ENCODE measurements at places on chromosomes 6 and 20. TPM values are rescaled to one million over a fixed set of nuclear protein-coding genes. Genes with fewer than 3 reads are reported as not detected.

The ARMH2 gene
- not detected for total RNA-seq

DNA sequence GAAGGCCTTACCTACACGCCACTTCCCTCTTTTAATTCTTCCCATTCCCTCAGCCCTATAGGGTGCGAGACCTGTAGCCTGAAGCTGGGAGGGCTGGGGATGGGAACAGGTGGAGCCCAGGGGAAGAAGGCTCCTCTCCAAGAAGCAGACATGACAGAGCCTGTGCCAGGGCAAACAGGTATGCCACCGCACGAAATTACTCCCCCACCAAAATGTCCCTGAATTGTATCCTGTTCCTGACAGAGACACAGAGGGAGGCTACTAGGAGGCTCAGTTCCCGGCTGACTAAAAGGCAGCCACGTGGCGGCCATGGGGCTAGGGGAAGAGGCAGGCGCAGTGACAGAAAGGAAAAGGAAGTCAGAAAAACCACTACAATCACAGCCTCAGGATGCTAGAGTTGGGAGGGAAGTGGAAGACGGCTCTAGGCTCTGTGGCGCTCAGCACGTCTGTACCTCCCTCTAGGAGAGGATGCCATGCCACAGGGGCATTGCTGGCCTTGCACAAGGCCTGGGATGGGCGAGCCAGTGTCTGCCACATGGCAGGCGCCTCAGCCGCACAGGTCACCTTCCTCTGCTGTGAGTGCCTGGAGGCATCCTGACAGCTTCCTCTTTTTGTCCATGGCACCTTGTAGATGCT lies 27.7 kb downstream of the TFEB start:
- no peak overlapping the region for H3K4me3 ChIP-seq
- peak overlapping the region; percentile 83 for H3K27ac ChIP-seq
- no peak for DNase-seq
- no peaks in the 10 kb centered on the region for H3K27me3 ChIP-seq

The BTBD3 gene
- 20.8 TPM for total RNA-seq

- H3K4me3 ChIP-seq = no peak overlapping the region
- H3K27me3 ChIP-seq = no peaks in the 10 kb centered on the region
- no peak overlapping the region for H3K27ac ChIP-seq
- no peaks in the 10 kb centered on the region for H3K4me1 ChIP-seq
- no peak for DNase-seq
- no peaks in the 10 kb centered on the region for H3K36me3 ChIP-seq
Observed at GRCh38 chr6:11331111-11331510, 98.6 kb upstream of the NEDD9 start.

- no peaks in the 10 kb centered on the region for H3K4me1 ChIP-seq
- no peaks in the 10 kb centered on the region for H3K36me3 ChIP-seq
- DNase-seq = no peak
- H3K27me3 ChIP-seq = no peaks in the 10 kb centered on the region
Observed at GRCh38 chr6:169044381-169045230, 209.0 kb downstream of the THBS2 start.

The BHLHE23 gene
- total RNA-seq = not detected

The FOXF2 gene
- total RNA-seq = not detected

The TFAP2D gene
- not detected for total RNA-seq

The KIF25 gene
- not detected for total RNA-seq

The LY86 gene
- total RNA-seq = 5.2 TPM

DNA sequence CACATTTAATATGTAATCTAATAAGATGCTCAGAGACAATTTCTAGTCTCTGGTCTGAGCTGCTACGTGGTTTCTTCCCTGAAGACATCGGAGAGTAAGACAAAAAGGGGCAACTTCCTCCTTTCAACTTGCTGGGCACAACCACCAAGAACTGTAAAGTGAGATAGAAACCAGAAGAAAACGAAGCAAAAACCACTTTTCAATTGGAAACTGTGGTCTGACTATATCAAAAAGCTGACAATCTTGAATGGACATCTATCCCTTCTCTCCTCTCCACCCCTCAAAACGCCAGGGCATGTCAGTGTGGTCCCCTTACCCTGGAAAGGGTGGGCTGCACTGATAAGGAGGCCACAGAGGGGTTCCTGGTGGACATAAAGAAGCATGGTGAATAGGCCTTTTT lies 269.1 kb downstream of the CD83 start:
- no peaks in the 10 kb centered on the region for H3K36me3 ChIP-seq
- DNase-seq = no peak
- H3K4me3 ChIP-seq = no peak overlapping the region
- H3K27ac ChIP-seq = no peak overlapping the region
- no peaks in the 10 kb centered on the region for H3K27me3 ChIP-seq

The SIRPA gene
- 32.4 TPM for total RNA-seq

The C6orf15 gene
- total RNA-seq = not detected

The RPP40 gene
- total RNA-seq = 2.4 TPM

GRCh38 chr6:63317641-63318040 lies 2.1 kb downstream of the LGSN start:
- H3K36me3 ChIP-seq = no peaks in the 10 kb centered on the region
- DNase-seq = no peak
- H3K4me1 ChIP-seq = no peaks in the 10 kb centered on the region
- H3K27ac ChIP-seq = no peak overlapping the region
- H3K27me3 ChIP-seq = no peaks in the 10 kb centered on the region
- no peak overlapping the region for H3K4me3 ChIP-seq

The OPRM1 gene
- total RNA-seq = not detected

- no peak overlapping the region for H3K27ac ChIP-seq
- no peaks in the 10 kb centered on the region for H3K36me3 ChIP-seq
- no peaks in the 10 kb centered on the region for H3K27me3 ChIP-seq
Observed at GRCh38 chr6:5450073-5450472, 188.8 kb downstream of the FARS2 start.

The GTF3C6 gene
- 51.0 TPM for total RNA-seq

The CST5 gene
- not detected for total RNA-seq

The ZNF512B gene
- total RNA-seq = 7.0 TPM

The NR2E1 gene
- not detected for total RNA-seq

DNA sequence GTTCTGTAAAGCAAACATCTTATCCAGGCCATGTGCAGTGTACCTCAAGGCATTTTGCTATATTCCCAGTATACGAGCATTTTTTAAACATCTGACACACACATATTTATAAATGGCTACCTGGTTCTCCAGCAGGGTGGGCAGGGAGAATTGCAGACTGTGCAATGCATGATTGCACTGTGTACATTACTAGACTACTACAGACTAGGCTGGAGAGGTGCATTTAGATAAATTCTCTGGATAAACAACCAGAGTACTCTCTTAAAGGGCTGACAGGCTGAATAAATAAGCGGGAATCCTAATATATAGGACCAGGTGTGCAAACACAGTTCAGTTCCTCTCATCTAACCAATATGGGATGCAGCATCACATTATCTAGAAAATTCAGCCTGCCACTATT lies 428.3 kb upstream of the ARID1B start:
- H3K4me3 ChIP-seq = no peak overlapping the region
- H3K27ac ChIP-seq = no peak overlapping the region
- no peaks in the 10 kb centered on the region for H3K4me1 ChIP-seq

GRCh38 chr20:59006167-59006863 lies 739 bp downstream of the CTSZ start:
- H3K36me3 ChIP-seq = peaks cover 22% of the 10 kb centered on the region
- H3K4me3 ChIP-seq = peak overlapping the region; percentile 86

GRCh38 chr6:15493437-15494168 lies 169.2 kb downstream of the DTNBP1 start:
- H3K4me1 ChIP-seq = no peaks in the 10 kb centered on the region
- H3K27ac ChIP-seq = no peak overlapping the region
- DNase-seq = peak; percentile 38
- peaks cover 16% of the 10 kb centered on the region for H3K36me3 ChIP-seq
- no peak overlapping the region for H3K4me3 ChIP-seq

DNA sequence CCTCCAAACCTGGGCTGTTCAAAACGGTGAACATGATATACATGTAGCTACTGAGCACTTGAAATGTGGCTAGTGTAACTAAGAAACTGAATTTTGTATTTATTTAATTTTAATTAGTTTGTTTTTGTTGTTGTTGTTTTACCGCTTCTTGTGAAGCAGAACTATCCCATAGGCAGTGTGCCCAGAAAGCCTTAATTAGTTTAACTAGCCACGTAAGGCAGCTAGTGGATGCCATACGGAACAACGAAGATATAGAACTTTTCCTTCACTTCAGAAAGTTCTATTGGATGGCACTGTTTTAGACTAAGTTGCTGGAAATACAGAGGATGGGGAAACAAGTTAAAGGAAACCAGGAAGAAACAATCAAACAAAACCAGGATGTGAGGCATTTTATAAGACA lies 70.6 kb downstream of the NUDT3 start:
- H3K27ac ChIP-seq = no peak overlapping the region
- no peaks in the 10 kb centered on the region for H3K4me1 ChIP-seq
- no peak for DNase-seq
- H3K36me3 ChIP-seq = no peaks in the 10 kb centered on the region
- no peak overlapping the region for H3K4me3 ChIP-seq

- H3K4me1 ChIP-seq = no peaks in the 10 kb centered on the region
- no peak overlapping the region for H3K27ac ChIP-seq
- no peaks in the 10 kb centered on the region for H3K27me3 ChIP-seq
- H3K4me3 ChIP-seq = no peak overlapping the region
- DNase-seq = no peak
Observed at GRCh38 chr6:150636808-150637207, 37.1 kb downstream of the PLEKHG1 start.

DNA sequence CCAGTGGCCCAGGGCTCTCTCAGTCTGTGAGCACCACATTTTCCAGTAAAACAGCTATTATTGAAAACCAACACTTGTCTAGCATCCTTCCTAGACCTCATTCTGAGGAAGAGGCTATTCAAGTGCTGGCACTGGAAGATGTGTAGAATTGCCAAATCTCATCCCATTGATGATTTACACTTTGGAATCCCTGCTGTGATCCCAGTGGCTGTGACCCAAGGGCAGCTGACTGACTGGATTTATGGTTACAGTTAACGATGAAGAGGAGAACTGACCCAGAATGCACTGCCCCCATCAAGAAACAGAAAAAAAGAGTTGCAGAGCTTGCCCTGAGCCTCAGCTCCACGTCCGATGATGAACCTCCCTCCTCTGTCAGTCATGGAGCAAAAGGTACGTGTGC lies 2.4 kb downstream of the CMTR1 start:
- H3K4me1 ChIP-seq = peaks cover 38% of the 10 kb centered on the region
- H3K36me3 ChIP-seq = peaks cover 29% of the 10 kb centered on the region
- H3K4me3 ChIP-seq = no peak overlapping the region
- no peaks in the 10 kb centered on the region for H3K27me3 ChIP-seq
- no peak for DNase-seq
- no peak overlapping the region for H3K27ac ChIP-seq

DNA sequence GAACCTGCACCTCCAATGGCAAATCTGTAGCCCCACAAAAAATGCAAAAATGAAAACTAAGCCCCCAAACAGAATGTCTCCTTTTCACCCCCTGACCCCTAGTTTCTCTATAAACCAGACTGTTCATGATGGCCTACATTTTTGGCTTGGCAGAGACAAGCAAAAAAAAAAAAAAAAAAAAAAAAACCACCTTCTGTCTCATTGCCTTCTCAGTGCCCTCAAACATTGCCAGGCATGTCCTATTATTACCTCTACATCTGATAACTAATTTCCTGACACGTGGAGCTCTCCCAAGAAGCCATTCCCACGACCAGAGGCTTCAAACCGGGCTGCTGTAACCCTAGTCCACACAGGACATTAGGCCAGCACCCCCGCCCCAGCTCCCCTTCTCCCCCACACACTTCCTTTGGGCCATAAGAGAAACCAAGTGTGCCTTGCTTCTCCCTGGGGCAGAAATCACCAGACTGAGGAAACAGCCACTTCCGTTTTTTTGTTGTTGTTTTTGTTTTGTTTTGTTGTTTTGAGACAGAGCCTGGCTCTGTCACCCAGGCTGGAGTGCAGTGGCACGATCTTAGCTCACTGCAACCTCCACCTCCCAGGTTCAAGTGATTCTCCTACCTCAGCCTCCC lies 65.4 kb downstream of the GPR6 start:
- H3K36me3 ChIP-seq = no peaks in the 10 kb centered on the region
- H3K4me1 ChIP-seq = peaks cover 6% of the 10 kb centered on the region
- no peak overlapping the region for H3K27ac ChIP-seq
- no peak for DNase-seq
- H3K27me3 ChIP-seq = no peaks in the 10 kb centered on the region
- no peak overlapping the region for H3K4me3 ChIP-seq

DNA sequence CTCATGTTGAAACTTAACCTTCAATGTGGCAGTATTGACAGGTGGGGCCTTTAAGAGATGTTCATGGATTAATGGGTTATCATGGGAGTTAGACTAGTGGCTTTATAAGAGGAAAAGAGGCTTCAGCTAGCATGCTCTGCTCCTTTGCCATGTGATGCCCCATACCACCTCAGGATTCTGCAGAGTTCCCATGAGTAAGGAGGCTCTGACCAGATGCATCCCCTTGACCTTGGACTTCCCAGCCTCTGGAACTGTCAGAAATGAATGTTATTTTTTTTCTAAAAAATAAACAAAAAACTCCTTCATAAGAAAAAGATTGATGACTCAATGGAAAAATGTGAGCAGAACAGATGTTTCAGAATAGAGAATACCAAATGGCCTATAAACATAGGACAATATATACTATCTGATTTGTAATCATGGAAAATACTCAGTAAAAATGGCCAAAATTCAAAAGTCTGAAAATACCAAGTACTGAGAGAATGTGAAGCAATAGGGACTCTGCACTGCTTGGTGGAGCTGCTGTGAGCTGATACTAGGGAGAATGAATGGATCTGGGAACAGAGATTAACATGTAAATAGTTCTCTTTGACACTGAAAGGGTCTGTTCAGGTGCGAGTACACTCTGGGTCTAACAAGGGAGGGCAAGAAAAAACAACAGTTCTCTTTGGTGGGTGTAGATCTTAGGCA lies 7.4 kb upstream of the TRIM39 start:
- H3K36me3 ChIP-seq = no peaks in the 10 kb centered on the region
- no peak overlapping the region for H3K4me3 ChIP-seq
- no peak overlapping the region for H3K27ac ChIP-seq
- no peak for DNase-seq
- no peaks in the 10 kb centered on the region for H3K27me3 ChIP-seq

The SLC16A10 gene
- total RNA-seq = 10.3 TPM

DNA sequence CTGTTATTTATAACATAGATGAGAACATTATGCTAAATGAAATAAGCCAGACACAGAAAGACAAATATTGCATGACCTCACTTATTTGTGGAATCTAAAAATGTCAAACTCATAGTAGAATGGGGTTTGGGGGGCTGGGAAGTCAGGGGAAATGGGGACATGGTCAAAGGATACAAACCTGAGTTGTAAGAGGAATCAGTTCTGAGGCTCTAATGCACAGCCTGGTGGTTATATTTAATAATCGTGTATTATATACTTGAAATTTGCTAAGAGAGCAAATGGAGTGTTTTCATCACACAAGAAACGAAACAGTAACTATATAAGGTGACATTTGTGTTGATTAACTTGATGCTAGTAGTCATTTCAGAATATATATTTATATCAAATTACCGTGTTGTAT lies 40.8 kb upstream of the GFOD1 start:
- H3K4me3 ChIP-seq = no peak overlapping the region
- H3K4me1 ChIP-seq = peaks cover 46% of the 10 kb centered on the region
- no peak for DNase-seq

The FAM83C gene
- not detected for total RNA-seq

DNA sequence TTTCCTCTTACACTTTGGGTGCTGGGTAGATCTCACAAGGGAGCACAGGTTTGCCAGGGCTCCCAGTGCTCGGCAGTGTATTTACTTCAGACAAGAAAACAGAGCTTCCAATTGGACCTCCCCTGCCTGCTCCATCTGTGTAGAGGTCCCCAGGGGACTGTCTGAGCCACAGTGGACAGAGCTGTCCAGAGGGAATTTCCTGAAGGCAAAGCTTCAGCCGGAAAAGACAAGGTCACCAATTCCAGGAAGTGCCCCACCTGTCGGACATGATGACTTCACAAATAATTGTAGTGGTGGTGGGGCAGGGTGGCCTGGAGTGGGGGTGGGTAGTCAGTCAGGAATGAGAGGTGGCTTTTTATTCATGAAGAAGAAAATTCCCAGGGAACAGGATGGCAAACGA lies 18.6 kb downstream of the ADGRF5 start:
- no peaks in the 10 kb centered on the region for H3K36me3 ChIP-seq
- peaks cover 39% of the 10 kb centered on the region for H3K4me1 ChIP-seq
- H3K27me3 ChIP-seq = no peaks in the 10 kb centered on the region
- DNase-seq = no peak
